Nasal cavity respiratory epithelium epithelial cell of viscerocranial mucosa (primary cell): ENCODE measurements at places on chromosomes 7 and 10. TPM values are rescaled to one million over a fixed set of nuclear protein-coding genes. Genes with fewer than 3 reads are reported as not detected.

Gene STAG3
- total RNA-seq, result 0.07 and 0.34 TPM in 2 replicates

Gene FAM131B
- total RNA-seq, result 0.34 and 0.36 TPM in 2 replicates

Gene TMEM176A
- not detected in 2 replicates for total RNA-seq

Gene SYNPO2L
- total RNA-seq, result not detected in 2 replicates
